Stimulated activated CD8-positive, alpha-beta memory T cell treated with anti-CD3 and anti-CD28 coated beads, Interleukin-15, amount 100 ng/mL, for 24 hours (primary cell): ENCODE measurements at places on chromosomes 5 and 9.

DNA sequence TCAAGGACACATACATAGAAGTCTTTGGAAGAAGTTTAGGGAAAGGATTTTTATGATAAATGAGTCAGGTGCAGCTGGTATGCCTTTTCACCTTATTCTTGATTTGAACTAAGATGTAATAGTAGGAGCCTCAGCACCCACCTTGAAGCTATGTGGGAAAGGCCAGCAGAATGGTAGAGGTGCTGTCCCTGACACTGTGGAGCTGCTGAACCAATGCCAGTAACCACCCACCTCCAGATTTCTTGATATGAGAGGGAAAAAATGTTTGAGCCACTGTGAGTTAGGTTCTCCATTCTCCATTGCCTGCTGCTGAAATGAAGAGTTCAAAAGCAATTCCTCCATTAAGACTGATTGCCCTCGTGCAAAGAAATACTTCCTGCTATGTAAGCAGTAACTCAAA is 12.2 kb upstream of the HMGCR start:
- no peak for DNase-seq

GRCh38 chr9:89051421-89052025 is 60.3 kb downstream of the S1PR3 start:
- no peak for DNase-seq

GRCh38 chr5:148454576-148454975 is 70.8 kb downstream of the FBXO38 start:
- DNase-seq = no peak

- no peak for DNase-seq
Measured at GRCh38 chr5:39461007-39461682, 36.4 kb upstream of the DAB2 start.

- DNase-seq = no peak
Measured at GRCh38 chr5:59251627-59252026, 641.9 kb downstream of the PDE4D start.

- no peak for DNase-seq
Measured at GRCh38 chr5:134794082-134794481, 35.5 kb downstream of the DDX46 start.

GRCh38 chr9:91811024-91811909 is 138.8 kb downstream of the ROR2 start:
- DNase-seq = no peak

- DNase-seq = no peak
Measured at GRCh38 chr5:133664422-133664821, 52.1 kb upstream of the FSTL4 start.

DNA sequence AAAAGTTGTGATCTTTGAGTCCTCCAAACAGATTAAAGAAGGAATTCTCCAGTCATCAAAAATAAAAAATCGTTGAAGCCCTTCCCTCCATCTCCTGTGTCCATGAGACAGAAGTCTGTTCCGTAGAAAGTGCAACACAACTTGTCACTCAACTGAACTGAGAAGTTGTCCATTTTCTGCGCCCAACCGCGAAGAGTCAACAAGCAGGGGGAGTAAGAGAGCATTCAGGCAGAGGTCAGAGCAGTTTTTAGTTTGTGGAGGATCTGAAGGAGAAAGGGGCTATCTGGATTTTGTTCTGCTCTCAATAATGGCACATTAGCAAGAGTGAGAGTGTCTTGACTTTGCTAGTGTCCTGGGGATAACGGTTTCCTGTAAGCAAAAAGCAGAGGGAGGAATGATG is 303.9 kb downstream of the ICE1 start:
- no peak for DNase-seq

- no peak for DNase-seq
Measured at GRCh38 chr9:38435521-38435920, 11.3 kb upstream of the IGFBPL1 start.
